ENCODE measurements at places on chromosomes 5 and 9. TPM values are rescaled to one million over a fixed set of nuclear protein-coding genes. Genes with fewer than 3 reads are reported as not detected.

Gene B4GALT7
- total RNA-seq, result 36.7 TPM

Gene TNFSF15
- total RNA-seq, result 0.24 TPM

Gene PCDHGA3
- 4.9 TPM for total RNA-seq

Gene ABO
- total RNA-seq, result not detected

Gene AGXT2
- not detected for total RNA-seq

Gene IDNK
- total RNA-seq, result 2.6 TPM

Gene PARP8
- total RNA-seq, result 11.1 TPM

Gene SLC22A4
- 13.5 TPM for total RNA-seq

Gene ZNF618
- 17.1 TPM for total RNA-seq

Gene PCDHB6
- total RNA-seq, result 0.49 TPM

Gene PCDHA9
- 0.36 TPM for total RNA-seq

Gene CDC23
- 28.2 TPM for total RNA-seq

Gene GBGT1
- 5.8 TPM for total RNA-seq

Gene C5orf46
- not detected for total RNA-seq

Gene DAP
- total RNA-seq, result 32.0 TPM

Gene CCDC69
- total RNA-seq, result 4.4 TPM

Gene PCDHGA7
- 7.2 TPM for total RNA-seq

Gene TMEM252
- total RNA-seq, result not detected

Gene FOXD4L4
- under 0.01 TPM for total RNA-seq

Gene PRRX2
- total RNA-seq, result 92.7 TPM

Gene TIMD4
- not detected for total RNA-seq

Gene MAMDC4
- 1.1 TPM for total RNA-seq

Gene GDA
- total RNA-seq, result not detected

Gene SPATA31E1
- not detected for total RNA-seq

Gene RANBP17
- total RNA-seq, result 3.0 TPM

Gene IFNA16
- total RNA-seq, result not detected

Gene BAAT
- total RNA-seq, result not detected

Gene LHX6
- not detected for total RNA-seq

Gene FRMD3
- total RNA-seq, result 2.8 TPM

Gene LHX2
- not detected for total RNA-seq

Gene FCN1
- not detected for total RNA-seq

Gene PCDHB13
- 1.2 TPM for total RNA-seq

Gene PCDHGA11
- total RNA-seq, result 19.8 TPM

Gene CARTPT
- total RNA-seq, result not detected

Gene TSLP
- 0.49 TPM for total RNA-seq

Gene ECSCR
- total RNA-seq, result 1.8 TPM

Gene NMUR2
- not detected for total RNA-seq

Gene CLTB
- total RNA-seq, result 77.2 TPM

Gene CSF1R
- 0.16 TPM for total RNA-seq

Gene PTPRD
- 2.2 TPM for total RNA-seq

Gene IFNB1
- not detected for total RNA-seq

Gene FSTL4
- not detected for total RNA-seq

Gene PRSS3
- not detected for total RNA-seq

Gene IRF1
- total RNA-seq, result 90.7 TPM

Gene FST
- 80.5 TPM for total RNA-seq

Gene NR4A3
- total RNA-seq, result 0.24 TPM

Gene SLC6A7
- 0.16 TPM for total RNA-seq

Gene ADRA1B
- total RNA-seq, result 0.49 TPM

Gene COL23A1
- 14.7 TPM for total RNA-seq

Gene BARHL1
- not detected for total RNA-seq

Gene ARID3C
- total RNA-seq, result 0.32 TPM

Gene IGFBPL1
- 0.49 TPM for total RNA-seq

Gene LCN15
- not detected for total RNA-seq

Gene PBX3
- total RNA-seq, result 53.4 TPM

Gene PDLIM4
- 78.2 TPM for total RNA-seq

Gene TIGD6
- 7.3 TPM for total RNA-seq

Gene BICD2
- 53.5 TPM for total RNA-seq

Gene ARL15
- total RNA-seq, result 19.5 TPM

Gene ENTPD2
- total RNA-seq, result not detected

Gene CD72
- total RNA-seq, result 0.73 TPM

All from hair follicle dermal papilla cell (primary cell).